AG20443 (cell line): ENCODE measurements at places on chromosomes 16 and 17.

DNA sequence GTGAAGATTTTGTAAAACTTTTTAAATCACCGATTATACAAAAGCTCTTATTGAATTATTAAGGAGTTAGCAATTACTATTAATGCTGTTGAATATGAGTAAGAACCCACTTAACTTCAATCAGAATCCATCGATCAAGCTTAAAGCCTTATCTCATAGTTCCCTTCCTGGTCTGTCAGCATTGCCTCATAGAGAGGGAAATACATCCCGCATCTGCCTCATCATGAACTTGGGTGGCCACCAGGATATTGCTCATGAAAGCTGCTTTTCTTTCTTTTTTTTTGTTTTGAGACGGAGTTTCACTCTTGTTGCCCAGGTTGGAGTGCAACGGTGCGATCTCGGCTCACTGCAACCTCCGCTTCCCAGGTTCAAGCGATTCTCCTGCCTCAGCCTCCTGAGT, 66.7 kb downstream of the PIGL start:
- no peak for DNase-seq

DNA sequence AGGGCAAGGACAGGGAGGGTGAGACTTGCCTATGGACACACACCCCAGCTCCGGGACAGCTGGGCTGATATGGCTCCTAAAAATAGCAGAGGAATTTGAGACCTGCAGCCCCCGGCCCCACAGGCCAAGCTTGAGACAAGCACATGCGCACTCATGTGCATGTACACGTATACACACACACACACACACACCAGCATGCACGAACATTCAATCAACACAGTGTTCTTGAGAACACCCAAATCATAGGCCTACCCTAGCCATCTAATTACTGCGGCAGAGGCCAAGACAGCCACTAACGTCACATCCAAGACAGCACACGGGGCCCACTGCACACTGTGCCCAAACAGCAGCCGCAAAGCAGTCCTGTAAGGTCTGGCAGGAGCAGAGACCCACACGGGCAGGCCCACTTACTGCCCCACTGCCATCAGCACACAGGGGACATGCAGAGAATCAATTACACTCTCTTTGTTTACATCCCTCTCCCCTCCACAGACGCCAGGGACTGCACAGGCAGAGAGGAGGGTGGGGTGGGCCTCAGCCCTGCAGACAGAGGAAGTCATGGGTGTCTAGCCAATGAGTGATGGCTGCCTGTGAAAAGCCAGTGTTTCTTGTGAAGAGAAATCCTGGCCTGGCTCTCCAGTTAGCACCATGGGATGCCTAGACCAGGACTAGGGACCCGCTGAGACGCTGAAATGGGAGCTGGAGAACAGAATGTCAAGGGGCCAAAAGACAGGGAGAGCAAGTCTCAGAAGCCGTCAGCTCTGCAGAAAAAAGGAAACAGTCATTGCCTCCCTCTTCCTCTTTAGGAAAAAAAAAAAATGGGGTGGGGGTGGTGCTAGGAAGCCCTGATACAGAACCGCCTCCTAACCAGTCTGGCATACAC, 39.3 kb downstream of the MYO18A start:
- no peak for DNase-seq

- no peak for DNase-seq
These were observed 27.9 kb downstream of the CACNA1H start for GRCh38 chr16:1180549-1181403.

GRCh38 chr17:5210091-5210490, 18.4 kb upstream of the ZNF594 start:
- DNase-seq = no peak

- DNase-seq = no peak
These were observed 168.8 kb downstream of the C16orf78 start for GRCh38 chr16:49542391-49542891.
